ENCODE measurements at places on chromosomes 12 and 14.

DNA sequence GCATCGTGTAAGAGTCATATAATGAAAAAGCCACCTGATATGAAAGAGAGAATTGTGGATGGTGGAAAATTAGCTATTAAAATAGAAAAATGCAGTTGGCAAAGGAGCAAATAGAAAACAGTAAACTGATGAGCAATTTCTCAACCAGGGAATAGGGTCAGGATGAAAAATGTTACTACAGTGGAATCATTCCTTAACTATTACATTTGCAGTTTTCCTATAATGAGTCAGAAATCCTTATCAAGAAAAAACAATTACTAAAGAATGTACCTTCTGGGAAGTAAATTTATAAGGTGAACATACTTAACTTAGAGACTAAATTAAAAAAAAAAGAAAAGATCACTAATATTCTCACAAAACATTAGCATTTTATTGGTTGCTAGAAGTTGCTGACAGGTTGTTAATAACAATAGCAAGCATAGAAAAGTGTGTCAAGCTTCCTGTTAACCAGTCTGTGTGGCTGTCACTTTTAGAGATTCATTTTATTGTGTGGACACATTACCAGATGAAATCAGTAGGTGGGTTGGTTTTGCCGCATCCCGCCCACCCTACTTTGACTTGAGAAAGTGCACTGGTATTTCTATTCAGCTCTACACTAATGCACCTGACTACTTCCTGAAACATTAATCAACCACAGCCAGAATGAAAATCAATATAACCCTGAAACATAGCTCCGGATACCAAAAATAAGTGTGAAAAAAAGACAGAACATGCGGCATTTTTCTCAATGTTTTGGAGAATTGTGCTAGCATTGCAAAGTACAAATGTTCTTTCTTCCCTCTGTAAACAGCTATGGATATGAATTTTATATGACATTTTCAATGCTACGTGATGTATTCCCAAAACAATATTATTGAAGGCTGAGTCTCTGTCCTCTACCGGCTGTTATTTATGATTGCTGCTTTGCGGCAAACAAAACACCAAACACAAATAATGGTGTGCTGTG, 576.7 kb downstream of the SLC16A7 start:
- no peak for DNase-seq

DNA sequence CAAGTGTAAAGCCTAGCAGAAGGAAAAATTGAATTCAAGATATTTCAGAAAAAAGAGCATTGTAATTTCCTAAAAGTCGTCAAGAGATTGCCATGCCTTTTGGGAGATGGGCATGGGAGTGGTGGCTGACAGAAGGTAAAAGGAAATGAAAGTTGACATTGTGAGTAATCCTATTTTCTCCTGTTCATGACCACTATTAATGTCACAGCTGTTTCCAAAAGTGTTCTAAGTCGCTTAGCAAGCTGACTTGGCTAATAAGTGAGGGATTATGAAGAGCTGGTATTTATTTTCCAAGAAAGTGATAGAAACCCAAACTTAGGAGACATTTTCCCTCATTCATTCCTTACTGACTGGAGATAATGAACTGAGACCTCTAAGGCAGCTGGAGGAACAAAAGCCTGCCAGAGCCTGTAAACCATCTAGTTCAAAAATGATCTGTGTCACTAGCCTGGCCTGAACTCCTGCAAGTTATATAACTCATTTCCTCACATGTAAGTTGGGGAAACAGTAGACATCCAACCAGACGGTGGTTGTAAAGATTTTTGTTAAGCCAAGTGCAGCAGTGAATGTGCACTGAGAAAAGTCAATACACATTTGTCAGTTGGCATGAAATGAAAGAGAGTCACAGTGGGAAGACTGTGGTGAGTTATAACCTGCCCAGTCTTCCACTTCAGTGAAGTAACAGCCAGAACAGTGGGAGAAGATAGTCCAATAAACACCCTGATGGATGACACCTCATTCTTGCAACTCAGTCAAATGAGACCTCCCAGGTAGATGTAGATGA, 75.8 kb downstream of the DIO2 start:
- no peak for DNase-seq

- no peak for DNase-seq
Observed at GRCh38 chr12:130394906-130395305, 57.2 kb downstream of the PIWIL1 start.

- DNase-seq, result no peak
Observed at GRCh38 chr12:48084841-48085460, 20.9 kb downstream of the SENP1 start.

DNA sequence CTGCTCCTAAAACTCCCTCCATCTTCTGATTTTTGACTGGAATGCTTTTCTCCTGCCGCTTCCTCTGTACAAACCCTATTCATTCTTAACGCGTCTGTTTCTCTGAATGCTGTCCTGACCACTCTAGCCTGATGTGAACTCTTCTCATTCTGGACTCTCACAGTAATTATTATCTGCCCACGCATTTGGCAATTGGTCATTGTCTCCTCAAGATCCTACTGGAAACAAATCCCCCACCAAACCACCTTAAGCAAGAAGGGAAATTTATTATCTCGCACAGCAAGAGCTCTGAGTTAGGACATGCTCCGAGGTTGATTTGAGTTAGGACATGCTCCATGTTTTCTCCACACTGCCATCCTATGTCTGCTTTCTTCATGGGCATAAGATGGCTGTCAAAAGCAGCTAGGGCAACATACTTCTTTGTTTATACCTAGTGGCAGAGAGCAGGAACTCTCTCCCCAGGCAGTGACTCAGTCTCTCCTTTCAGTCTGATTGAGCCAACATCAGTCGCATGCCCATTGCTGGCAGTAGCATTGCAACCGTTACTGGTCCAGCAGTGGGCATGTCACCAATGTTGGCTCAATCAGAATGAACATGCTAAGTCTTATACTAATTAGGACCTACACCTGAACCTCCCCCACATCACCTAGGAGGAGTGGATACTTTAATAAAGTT, 102.2 kb downstream of the SSPN start:
- no peak for DNase-seq

GRCh38 chr12:25372969-25373817, 122.5 kb upstream of the KRAS start:
- DNase-seq, result no peak

DNA sequence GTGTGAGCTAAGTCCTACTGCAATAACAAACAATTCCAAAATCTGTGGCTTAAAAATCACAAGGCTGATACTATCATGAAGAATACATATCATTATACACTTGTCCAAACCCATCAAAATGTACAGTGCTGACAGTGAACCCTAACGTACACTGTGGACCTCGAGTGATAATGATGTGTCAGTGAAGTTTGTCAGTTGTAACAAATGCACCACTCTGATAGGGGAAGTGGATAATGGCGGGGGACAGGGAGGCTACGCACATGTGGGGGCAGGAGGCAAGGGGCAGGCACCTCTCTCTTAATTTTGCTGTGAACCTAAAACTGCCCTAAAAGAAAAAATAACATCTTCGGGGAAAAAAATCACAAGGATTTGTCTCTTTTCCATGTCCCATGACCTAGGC, 100.0 kb downstream of the VRK1 start:
- DNase-seq, result no peak

- no peak for DNase-seq
Observed at GRCh38 chr12:47813511-47814196, 6.0 kb downstream of the HDAC7 start.

DNA sequence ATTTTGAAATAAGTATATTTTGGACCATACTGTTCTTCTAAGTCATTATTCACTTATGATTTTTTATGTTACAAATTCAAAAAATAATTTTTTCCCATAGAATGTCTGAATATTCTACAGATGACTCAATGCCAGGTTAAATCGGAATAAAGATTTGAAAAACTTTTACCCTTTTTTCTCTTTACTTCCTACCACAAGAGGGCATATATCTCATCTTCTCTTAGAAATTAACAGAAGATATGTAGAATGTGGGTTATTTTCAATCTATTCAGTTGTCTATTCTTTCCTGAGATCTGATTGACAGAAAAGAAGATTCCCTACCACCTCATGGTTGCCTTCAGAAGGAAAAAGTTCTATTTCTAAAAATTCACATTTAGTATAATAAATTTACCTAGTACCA, 53.0 kb upstream of the KITLG start:
- no peak for DNase-seq

DNA sequence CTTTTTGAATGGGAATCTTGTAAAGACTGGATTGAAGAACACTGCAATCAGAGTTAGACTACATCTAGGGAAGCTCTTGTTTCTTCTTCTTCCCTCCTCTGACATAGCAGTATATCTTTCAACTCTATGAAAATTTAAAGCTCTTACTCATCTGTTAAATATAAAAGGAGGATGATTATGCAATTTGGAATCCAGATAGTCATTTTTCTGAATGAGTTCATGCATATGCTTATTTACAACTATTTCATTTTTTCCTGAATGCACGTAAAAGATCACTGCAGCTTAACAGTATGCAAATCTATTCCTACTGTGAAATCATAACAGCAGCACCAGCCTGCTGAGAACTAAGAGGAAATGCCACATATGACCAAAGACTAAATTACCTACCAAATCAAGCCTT, 133.5 kb upstream of the TMCC3 start:
- DNase-seq, result no peak

- no peak for DNase-seq
Observed at GRCh38 chr12:58341791-58342190, 400.4 kb downstream of the ATP23 start.

- DNase-seq, result no peak
Observed at GRCh38 chr12:46958599-46959290, 120.7 kb upstream of the PCED1B start.

DNA sequence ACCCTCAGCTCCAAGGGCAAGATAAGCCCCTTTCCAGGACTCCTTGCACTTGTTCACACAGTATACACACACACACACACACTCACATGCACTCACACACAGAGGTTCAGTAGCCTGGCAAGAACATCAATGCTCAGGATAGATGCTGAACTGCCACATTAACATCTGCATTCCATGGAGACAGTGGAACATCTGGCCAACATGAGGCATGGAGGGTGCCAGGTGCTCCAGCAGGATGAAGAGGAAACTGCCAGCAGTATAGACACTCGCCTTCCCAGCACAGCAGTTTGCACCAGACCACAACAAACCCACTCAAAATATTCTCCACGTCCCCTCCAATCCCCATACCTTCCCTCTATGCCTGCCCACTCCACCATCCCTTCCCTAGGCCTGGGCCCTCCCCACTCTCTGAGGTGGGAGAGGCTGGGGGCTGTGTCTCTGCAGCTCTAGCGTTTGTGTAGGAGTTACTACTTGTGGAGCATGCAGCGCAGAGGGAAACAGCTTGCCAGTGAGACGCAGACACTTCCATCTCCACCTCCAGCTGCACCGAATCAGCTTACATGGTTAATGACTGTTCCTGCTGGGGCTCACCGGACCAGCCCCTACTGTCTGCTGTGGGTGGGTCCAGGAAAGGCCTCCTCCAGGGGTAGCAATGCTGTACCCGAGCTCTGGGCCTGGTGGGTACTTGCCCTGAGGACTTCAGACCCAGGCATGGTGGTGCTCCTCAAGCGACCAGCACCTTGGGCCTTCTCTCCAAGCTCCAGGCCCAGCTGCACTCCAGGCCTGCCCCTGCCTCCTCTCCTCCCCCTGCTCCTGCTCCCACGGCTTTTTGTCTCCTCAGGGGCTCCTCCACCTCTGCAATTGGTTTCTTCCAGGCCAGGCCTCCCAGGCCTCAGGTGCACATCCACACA, 18.6 kb upstream of the PLEKHG3 start:
- no peak for DNase-seq
